ENCODE measurements at places on chromosomes 2 and 18.

- no peak for DNase-seq
Measured at GRCh38 chr18:76981396-76981968, 151.1 kb downstream of the MBP start.

DNA sequence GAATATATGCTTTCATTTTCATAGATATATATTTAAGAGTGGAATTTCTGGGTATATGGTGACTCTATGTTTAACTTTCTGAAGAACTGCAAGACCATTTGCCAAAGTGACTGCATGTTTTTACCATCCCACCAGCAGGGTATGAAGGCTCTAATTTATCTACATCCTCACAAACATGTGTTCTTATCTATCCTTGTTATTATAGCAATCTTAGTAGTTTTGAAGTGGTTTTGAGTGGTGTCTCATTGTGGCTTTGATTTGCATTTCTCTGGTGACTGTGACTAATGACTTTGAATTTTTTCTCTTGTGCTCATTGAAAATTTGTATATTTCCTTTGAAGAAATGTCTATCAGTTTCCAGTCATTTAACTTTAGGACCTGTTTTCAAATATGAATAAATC, 310.2 kb upstream of the NRP2 start:
- peak; percentile 39 for DNase-seq

DNA sequence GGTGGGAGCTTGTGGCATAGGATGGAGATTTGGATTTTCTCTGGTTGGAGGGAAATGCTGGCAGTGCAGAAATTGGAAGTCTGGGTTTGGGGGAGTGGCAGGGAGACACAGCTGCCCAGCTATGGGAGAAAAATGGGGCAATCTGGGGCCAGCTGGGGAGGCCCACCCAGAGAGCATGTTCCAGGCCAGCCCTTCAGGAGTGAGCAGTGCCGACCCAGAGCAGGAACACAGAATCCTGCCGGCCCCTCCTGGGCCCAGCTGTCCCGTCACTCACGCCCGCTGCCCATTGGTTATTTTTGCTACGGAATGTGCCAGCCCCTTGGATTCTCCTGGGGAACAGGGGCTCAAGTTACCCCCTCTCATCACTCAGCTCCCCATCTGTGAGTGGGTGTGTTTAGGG, 4.9 kb downstream of the SPEG start:
- DNase-seq: no peak

DNA sequence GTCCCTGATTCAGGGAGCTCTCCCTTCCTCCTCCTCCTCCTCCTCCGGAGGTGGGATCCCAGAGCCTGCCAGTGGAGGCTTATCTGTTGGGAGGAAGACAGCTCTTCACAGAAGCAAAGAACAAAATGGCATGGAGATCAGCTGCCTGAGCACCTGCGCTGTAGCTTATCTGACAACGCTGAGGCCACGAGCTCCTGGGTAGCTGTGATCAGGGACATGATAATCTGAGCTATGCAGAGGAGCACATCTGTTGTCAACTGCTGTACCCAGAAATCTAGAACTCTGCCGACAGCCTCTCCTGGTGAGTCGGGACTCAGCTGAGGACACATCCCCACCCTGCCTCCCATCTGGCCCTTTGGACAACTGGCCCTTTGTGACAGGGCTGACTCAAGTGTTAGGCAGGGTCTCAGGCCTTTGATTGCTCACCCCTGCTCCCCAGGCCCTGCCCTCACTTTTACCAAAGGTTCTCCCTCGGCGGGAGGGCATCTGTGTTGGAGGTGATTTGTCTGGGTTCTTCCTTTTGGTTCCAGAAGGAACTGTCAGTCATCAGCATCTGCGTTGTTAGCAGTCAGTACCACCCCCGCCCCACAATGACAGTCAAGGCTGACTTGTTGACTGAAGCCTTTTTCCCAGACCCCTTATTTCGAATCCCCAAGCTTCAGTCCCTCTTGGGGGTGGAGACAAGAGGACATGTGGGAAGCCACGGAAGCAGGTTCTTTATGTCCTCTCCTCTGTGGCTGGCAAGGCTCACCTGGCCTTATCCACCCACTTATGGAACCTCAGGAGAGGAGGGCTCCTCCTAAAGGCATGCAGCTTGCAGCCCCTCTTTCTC, 5.9 kb upstream of the CNNM3 start:
- DNase-seq: no peak

GRCh38 chr2:30398084-30398873, 48.8 kb upstream of the LCLAT1 start:
- no peak for DNase-seq

DNA sequence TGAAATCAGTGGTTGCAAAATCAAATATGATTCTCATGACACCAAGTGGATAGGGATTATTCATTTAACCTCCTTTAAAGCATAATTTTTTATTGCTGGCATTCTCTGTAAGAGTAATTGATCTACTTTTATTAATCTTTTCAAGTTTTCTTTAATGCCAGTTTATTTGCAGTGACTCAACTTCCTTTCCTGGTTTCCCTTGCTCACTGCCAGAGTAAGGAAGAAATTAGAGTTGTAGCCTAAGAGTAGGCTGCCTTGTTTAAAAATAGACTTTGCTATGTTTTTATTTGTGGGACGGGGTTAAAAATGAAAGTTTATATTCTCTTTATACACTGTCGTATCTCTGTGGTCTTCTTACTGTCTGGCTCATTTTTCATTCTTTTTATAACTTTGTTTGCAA, 148.6 kb downstream of the WDR7 start:
- DNase-seq: peak; percentile 5

DNA sequence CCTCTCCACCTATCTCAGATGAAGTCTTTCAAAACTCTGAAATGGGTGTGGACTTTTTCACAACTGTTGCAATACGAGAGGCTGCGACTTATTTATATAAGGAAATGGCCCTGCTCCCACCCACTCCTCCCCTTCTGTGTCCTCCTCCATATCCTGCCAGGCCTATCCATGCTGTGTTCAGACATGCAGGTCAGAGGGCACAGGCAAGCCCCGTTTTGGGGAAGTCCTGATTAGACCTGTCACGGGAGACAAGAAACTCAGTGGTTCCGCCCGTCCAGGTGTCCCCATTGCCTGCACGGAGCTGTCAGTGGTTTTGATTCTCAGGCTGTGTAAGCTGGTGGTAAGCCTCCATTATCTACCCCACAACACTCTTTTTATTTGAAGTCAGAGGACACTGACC, 99.6 kb upstream of the MGAT5 start:
- DNase-seq: no peak

- no peak for DNase-seq
Measured at GRCh38 chr2:27148801-27149439, at the start of gene TCF23. TCF23 (plus strand) TSS chr2:27149004; CDS start chr2:27149134, 130 bp downstream.

GRCh38 chr2:236612737-236613136, 43.1 kb downstream of the ACKR3 start:
- no peak for DNase-seq

DNA sequence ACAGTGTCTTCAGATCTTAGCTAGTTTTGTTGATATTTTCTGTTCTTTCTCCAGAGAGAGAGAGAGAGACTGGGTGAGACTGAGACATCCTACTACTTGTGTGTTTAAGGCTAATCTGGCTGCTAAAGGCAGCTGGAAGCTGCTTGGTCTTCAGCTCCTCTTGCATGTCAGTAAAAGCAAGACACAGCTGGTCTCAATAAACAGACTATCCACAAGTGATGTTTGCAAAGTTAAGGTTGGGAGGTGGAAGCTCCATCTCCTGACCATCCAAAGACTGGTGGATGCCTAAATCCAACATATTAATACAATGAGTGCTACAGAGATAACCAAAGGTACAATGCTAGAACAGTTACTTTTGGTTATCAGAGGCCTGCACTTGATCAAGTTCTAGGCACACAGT, 17.8 kb downstream of the ERFE start:
- peak; percentile 80 for DNase-seq

DNA sequence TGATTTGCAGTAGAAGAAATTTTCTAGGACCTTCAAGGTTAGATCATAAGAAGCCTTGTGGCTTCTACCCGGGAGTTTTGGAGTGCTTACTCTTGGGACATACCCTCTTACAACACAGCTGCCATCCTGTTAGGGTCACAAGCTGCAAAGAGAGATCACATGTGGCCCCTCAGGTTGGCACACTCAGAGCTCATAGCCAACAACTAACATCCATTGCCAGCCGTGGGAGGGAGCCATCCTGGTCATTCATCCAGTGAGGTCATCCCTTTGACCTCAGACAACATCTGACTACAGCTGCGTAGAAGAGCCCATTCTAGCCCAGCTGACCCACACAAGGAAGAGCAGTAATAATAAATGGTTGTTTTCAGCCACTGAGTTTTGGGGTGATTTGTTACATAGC, 76.9 kb upstream of the NABP1 start:
- DNase-seq: no peak

DNA sequence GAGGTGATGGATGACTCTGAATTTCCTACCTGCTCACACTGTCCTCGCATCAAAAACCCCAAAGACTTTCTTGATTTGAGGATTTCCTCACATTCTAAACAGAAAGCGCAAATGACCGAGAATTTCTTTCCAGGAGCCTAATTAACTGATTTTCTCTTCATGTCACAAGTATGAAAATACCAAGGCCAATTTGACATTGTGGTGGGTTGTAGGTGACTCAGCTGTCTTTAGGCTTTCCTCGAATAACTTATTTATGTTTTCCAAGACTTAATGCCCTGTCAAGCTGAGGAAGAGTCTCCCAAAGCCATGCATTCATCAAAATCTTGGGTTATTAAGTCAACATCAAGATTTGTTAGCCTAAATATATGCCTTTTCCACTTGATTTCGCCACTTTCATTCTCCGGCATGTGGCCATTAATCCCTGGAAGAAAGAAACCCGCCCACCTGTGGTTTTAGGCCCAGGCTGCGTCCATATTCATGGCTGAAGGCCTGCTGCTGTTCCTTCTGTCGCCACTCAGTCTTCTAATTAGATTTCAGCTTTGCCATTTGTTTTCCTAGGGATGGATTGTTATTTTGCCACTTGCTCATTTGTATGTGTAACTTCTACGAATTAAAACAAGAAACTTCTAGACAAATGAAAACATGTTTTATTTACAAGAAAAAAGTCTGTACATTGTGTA, 84.9 kb downstream of the ST6GAL2 start:
- DNase-seq: no peak

DNA sequence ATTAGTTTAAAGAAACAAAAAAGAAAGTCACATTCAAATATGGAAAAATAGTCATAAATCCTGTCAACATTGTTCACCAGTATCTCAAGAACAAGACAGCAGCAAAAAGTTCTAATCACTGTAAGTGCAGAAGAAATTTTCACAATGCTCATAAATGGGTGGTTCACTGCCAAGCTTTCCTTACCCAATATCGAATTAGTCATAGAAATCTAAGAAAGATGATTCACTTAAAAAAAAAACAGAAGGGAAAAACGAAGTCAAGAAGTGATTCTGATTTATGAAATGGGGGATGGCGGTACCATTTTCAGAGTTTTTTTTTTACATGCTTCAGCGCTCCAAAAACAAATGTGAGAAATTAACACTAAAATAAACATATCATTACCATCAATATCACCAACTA, 156.7 kb downstream of the EXOC6B start:
- DNase-seq: peak; percentile 87

GRCh38 chr2:172817411-172817810, 81.8 kb downstream of the RAPGEF4 start:
- DNase-seq: peak; percentile 36

- peak; percentile 97 for DNase-seq
Measured at GRCh38 chr18:10660179-10660884, 134.5 kb downstream of the NAPG start.

DNA sequence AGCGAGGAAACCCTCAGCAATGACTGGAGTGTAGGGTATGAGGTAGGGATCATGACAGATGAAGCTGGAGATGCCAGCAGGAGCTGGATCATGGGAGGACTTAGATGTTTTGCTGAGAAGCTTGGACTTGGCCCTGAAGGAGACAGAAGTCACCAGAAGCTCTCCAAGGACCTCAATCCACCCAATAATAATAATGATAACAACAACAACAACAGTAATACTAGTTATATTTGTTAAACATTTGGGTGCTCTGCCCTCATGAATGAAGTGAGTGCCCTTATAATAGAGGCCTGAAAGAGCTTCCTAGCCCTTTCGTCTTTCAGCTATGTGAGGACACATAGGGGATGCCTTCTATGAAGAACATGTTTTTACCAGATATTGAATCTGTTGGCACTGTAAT, 163.9 kb downstream of the DDX1 start:
- DNase-seq: no peak

- no peak for DNase-seq
Measured at GRCh38 chr18:34959989-34960388, 81.2 kb upstream of the MAPRE2 start.

- peak; percentile 69 for DNase-seq
Measured at GRCh38 chr2:26344581-26345282, 1.2 kb upstream of the SELENOI start.

GRCh38 chr2:177465400-177466138, 73.0 kb downstream of the AGPS start:
- DNase-seq: no peak

GRCh38 chr2:12807907-12808810, 91.4 kb downstream of the TRIB2 start:
- no peak for DNase-seq

GRCh38 chr2:25280051-25280687, 61.6 kb downstream of the DNMT3A start:
- no peak for DNase-seq

- DNase-seq: peak; percentile 58
Measured at GRCh38 chr18:24837066-24837465, 376.6 kb downstream of the HRH4 start.

- DNase-seq: no peak
Measured at GRCh38 chr2:238382381-238382781, 44.3 kb upstream of the ASB1 start.

DNA sequence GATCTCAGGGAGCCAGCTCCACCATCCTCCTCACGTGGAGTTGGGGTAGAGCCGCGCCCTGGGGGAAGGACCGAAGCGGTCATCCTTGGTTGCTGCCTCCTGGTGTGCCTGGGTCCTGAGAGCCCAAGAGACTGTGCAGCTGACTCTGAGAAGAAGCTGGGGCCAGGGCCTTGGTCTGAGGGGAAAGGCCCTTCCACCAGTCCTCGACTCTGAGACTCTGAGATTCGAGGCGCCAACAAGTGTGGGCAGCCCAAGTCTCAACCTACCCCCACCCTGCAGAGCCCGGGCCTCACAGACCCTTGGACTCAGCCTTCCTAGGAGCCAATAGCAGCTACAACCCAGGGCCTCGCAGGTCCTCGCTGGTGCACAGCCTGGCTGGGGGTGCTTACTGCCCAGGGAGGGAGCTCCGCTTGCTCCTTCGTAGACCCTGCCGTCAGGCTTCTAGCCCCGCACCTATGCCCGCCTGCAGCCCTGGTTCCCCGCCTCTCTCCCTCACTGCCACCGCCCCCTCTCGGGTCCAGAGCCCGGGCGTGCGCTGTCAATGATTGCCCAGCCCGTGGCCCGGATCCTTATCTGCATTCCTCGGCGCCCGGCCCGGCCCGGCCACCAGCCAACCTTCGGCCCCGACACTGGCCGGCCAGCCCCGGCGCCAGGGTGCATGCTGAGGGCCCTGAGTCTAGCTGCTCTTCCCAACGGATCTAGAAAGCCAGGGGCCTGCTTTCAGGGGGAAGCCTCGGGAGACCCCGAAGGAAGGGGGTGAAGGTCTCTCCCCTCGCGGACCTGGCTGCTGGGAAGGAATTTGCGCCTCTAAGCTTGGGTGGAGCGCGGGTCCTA, 2.0 kb downstream of the IHH start:
- DNase-seq: no peak

- no peak for DNase-seq
Measured at GRCh38 chr18:7132356-7133150, 15.0 kb upstream of the LAMA1 start.

- DNase-seq: no peak
Measured at GRCh38 chr2:179446476-179447141, 182.0 kb upstream of the SESTD1 start.

GRCh38 chr2:58039170-58039611, 7.4 kb upstream of the VRK2 start:
- DNase-seq: peak; percentile 34
